Mesenchymal stem cell (in vitro differentiated cells and primary cell): ENCODE measurements at places on chromosomes 3 and 15.

DNA sequence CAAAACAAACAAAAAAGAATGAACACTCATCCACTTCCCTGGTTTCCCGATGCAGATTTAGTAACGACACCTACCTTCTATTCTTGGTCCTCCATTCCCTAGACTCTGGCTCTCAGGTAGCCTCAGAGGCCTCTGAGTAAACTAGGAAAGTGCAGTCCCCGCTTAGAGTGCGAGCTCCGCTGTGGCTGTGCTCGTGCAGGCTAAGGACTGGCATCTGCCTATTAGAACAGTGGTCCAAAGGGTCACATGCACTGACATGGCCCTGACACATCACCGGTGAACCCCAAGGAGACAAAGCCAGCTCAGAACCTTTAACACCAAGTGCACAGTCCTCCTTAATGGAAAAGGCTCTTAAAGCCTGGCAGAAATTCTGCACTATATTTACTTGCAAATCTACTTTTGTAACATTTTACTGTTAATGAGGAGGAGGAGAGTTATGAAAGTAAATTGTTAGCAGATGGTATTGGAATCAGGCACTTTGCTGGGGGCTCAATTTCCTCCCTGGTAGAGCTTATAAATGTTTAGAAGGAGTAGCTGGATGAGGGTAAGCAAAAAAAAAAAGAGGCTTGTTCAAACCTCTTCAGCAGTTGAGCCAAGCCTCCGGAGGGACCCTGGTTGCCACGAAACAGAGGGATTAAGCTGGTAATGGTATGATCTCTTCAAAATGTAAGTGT, 31.1 kb downstream of the VGLL4 start:
- DNase-seq, result no peak

DNA sequence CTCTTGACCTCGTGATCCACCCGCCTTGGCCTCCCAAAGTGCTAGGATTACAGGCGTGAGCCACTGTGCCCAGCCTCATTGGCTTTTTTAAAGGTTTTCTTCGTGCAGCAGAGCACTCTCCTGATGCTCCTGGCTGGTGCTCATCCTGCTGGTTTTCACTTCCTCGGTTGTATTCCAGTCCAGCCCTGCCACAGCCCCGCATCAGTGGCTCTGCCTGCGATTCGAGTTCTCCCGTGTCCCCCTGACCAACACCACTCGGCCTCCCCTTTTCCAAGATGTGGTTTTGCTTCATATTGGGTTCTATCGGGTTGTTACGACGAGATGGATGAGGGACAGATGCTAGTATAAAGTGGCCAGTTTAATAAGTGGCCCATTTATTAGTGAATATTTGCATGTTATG, 27.8 kb downstream of the EFCC1 start:
- no peak for DNase-seq

- peak; percentile 78 for DNase-seq
Observed at GRCh38 chr3:155233213-155233612, 60.3 kb downstream of the STRIT1 start.

DNA sequence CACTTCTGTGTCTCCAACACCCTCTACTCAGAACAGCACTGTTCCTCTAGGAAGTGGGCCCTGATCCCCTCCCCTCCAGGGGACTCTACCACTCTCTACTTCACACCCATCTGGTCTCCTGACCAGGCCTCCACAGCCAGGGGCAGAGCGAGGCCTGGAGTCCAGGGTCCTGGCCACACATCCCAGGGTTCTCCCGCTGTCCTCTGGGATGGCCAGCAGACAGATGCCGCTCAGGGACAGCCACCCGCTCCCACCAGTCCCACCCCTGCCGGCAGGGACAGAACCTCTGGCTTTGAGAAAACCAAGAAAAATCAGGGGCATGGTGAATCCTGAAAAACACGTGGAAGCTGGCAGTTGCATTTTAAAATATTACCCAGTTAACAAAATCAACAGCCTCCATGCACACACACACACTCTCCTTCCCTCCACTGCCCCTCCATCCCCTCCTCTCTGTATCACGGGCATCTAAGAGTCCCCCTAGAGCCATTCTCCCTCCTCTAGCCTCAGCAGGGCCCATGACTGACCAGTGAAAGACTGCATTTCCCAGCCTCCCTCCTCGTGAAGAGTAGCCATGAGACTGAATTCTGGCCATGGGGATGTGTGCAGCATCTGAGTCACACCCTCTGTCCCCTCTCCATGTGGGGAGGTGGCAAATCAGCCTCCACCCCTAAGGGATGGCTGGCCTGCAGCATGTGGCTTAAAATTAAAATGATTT, 32.1 kb upstream of the IQSEC1 start:
- no peak for DNase-seq

DNA sequence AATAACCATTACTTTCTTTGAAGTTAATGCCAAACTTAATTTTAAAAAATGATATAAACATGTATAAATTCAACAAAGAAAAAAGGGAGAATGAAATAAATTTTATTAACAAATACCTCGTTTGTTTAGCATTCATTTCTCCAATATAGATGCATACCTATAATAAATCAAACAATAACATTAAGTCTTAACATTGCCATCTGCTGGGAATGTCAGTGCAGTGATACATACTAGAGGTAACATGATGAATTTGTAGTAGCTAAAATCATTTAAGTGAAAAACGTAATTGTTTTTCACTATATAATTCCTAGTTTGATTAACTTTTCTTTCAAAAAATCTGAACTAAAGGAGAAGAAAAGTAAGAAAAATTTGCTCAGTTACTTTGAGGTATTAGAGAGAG, 340.2 kb upstream of the CBLB start:
- no peak for DNase-seq

GRCh38 chr15:48425051-48425450, 93.8 kb downstream of the DUT start:
- DNase-seq, result no peak

GRCh38 chr15:92807971-92808571, 92.1 kb upstream of the CHD2 start:
- peak; percentile 51 for DNase-seq

DNA sequence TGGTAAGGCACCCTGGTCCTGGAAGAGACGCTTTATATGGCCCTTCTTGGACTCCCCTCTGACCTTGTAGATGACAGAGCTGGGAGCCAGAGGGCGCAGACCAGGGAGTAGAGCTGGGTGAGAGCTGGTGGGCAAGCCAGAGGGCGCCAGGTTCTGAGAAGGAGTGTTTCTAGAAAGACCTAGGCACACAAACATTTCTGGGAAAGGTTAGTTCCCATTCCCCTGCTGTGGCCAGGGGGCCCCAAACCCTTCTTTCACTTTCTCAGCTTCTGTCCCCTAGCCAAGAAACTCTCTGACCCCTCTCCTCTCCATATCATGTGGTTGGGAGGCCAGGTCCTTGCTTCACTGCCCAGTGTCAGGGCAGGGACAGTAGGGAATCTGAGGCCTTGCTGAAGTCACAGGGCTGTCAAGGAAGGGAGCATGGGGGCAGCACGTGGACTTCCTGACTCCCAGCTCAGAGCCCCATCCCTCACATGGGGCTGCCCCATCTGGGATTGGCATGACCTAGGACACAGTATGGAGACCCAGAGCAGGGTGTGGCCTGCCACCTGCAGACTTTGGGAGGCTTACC, 3.6 kb downstream of the HEMK1 start:
- DNase-seq, result no peak

GRCh38 chr3:43086460-43087165, 19.3 kb downstream of the POMGNT2 start:
- peak; percentile 42 for DNase-seq

DNA sequence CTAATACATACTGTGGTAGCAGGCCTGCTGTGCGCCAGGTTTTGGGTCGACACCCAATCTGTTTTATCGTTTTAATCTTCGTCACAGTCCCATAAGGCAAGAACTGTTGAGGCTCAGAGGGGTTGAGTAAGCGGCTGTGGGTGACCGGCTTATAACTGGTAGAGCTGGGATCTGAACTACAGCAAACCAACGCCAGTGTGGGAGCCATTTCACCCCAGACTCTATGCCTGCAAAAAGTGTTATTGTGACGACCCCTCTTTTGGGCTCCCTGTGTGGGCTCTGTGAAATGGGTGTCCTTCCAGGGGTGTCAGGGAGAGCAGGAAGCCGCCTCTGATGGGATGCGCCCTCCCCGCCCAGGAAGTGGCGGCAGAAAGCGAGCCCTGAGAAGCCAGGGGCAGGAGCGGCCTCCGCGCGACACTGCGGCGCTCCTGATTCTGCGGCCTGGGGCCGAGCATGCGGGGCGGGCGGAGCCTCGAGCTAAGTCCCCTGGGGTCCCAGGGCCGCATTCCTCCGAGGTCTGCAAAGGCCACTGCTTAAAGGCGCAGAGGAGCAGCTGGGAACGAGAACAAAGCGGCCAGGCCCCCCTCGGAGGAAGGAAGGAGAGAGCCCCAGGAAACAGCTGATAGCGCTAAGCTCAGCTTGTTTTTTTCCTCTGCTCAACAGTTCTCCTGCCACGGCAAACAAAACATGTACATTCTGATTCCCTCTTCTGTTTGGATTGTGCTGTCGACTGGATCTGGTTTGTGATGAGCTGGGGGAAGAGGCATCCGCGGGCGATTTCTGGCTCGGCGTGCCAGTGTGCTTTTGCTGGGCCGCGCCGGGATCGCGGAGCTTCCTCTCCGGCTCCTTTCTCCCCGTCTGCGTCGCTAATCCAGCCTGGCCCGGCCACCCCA, 33.9 kb downstream of the GRK7 start:
- DNase-seq, result peak; percentile 54

DNA sequence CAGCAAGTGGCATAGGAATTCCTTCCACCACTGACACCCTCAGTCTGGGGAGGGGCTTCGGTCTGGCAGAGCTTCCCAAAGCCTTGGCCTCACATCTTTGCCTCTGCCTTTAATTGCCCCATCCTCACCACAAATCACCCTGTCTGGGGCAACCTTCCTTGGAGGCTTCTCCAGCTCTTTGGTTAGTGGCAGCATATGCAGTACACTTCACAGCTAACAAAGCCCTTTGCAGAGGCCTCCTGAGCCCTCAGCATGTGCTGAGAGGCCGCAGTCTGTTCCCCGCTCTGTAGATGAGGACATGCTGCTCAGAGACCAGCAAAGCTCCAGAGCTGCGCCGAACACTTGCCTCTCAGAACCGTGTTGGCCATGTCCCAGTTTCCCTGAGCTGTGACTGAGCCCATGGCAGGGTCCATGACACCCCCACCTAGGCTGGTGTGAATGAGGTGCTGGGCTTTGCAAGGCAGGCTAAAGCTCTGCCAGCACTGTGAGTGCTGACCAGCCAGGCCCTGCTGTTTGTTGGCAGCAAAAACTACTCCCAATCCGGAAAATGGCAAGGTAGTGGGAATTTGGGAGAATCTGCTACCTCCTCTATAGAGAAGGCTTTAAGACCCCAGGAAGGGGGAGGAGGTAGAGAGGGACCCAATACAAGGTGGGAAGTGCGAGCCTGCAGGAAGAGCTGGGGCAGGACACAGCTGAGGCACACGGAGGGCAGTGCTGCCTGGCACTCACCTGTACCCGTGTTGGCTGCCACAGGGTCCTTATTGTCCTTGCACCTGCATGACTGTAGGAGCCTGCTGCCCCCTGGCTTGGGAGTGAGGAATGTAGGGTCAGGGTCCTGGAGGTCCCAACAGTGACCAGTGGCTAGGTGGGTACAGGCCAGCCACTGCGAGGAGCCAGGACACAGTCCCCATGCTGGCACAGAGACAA, 8.4 kb upstream of the KLF15 start:
- no peak for DNase-seq

- no peak for DNase-seq
Observed at GRCh38 chr3:115833074-115833473, 209.8 kb downstream of the GAP43 start.

DNA sequence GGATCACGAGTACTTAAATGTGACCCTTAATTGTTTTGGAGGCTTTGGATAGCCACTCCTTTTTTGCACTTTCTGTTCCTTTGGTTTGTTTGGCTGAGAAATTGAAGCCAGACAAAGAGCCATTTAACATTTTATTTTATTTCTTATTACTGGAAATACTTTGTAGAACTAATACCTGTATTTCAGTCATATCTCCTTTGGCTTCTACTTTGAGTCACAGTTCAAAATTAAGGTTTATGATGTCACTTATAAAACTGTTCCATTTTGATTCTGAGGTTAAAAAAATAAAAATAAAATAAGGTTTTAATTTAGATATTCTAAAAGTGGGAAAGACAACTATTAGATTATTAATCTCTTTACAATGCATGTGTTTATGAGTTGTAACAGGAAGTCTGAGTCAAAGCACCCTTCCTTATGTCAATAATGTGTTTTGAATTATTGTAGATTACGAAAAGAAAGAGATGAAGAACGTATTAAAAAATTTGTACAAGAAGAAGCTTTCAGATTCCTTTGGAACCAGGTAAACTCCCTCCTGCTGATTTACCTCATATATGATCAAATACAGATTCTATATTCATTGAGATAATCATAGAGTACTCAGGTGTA, 16.9 kb upstream of the NXPE3 start:
- DNase-seq, result no peak

DNA sequence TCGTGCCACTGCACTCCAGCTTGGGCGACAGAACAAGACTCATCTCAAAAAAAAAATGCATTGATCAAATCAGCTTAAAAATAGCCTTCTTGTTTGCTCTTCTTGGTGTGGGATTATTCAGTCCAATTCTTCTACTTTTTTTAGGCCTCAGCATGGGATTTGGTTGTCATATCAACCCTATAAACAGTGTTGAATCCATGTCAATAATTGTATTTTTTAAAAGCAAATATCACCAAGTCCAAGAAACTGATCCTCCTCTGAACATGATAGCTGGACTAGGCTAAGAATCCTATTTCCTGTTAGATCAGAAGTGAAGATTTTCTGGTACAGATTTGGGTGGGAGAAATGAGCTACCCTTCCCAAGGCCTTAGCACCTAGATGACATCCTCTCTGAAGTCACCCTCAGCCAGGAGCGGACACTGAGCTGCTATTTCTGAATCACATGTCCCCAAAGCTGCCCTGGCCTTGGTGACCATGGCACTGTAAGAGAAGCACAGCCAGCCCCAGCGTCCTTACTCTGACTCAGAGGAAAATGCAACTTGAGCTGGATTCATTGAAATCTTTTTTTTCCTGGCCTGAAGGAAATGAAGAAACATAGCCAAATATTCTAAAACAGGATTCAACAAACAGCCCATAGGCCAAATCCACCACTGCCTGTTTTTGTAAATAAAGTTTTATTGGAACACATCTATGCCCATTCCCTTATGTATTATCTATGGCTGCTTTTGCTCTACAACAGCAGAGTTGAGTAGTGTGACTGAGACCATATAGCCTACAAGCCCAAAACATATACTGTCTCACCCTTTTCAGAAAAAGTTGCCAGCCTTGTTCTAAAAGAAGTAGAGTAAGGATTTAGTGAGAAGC, 215.9 kb upstream of the CTDSPL start:
- no peak for DNase-seq

GRCh38 chr3:78221796-78222195, 1181.9 kb downstream of the ROBO2 start:
- DNase-seq, result peak; percentile 3

DNA sequence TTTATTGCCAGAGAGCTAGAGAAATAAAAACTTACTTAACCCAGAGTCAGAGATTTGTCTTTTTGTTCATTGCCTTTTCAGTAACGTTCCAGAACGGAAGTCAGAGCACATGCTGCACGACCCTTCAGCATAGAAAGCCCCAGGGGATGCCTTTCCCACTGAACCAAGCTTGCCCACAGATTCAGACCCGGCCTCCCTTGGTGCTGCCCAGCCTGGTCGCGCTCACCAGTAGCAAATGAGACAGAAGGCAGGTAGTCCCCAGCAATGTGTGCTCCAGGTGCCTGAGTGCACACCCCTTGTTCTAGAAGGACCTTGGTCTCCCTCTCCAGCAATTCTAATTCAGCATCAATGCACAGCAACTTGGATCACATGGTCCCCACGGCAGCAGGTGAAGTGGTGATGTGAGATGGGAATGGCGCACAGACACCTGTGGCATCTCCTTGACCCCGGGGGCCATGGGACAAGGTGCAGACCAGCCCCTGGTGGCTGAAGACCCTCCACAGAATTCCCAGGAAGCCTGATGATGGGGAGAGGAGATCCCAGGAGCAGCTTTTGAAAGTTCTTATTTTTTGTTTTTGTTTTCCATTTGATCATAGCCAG, 91.8 kb upstream of the IQSEC1 start:
- DNase-seq, result no peak
